Thoracic aorta (tissue), 2 donors: ENCODE measurements at places on chromosomes 4 and X.

- no peak for DNase-seq
- H3K4me1 ChIP-seq: no peaks in the 10 kb centered on the region
- H3K36me3 ChIP-seq: no peaks in the 10 kb centered on the region
- H3K27ac ChIP-seq: no peak overlapping the region
- H3K4me3 ChIP-seq: no peak overlapping the region
These were observed 71.1 kb downstream of the MID1 start for GRCh38 chrX:10549280-10549679.

GRCh38 chr4:176837169-176837895 lies 44.6 kb upstream of the VEGFC start:
- no peak overlapping the region for H3K4me3 ChIP-seq
- no peaks in the 10 kb centered on the region for H3K27me3 ChIP-seq
- H3K27ac ChIP-seq: no peak overlapping the region

DNA sequence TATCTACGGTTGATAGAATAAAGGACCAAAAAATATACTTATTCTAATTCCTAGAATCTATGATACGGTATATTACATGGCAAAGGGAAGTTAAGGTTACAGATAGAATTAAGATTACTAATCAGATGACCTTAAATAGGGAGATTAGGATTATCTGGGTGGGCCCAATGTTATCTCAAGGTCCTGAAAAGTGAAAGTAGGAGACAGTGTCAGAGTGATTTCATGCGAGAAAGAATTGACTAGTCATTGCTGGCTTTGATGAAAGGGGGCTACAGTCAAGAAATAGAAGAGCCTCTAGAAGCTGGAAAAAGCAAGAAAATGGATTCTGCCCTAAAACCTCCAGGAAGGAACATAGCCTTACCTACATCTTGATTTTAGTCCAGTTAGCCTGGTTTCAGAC lies 176.9 kb upstream of the PPP1R2C start:
- no peak overlapping the region for H3K27ac ChIP-seq
- H3K27me3 ChIP-seq: no peaks in the 10 kb centered on the region
- no peak overlapping the region for H3K4me3 ChIP-seq
- no peaks in the 10 kb centered on the region for H3K4me1 ChIP-seq

DNA sequence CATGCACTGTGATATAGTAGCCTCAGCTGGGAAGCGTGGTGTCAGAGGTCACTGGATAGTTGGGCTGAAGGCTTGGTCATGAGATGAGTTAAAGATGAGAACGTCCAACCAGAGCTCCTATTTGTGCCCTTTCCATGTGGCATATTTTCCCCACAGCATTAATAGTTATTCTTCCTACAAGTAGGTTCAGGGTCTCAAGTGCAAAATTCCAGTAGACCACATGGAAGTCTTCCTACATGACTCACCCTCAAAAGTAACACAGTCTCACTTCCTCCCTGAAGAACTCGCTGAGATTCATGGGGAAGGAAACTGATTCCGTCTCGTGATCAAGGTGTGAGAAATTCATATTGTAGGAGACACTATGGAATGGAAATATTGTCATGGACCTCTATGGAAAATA lies 1212.5 kb upstream of the PRKX start:
- no peaks in the 10 kb centered on the region for H3K27me3 ChIP-seq
- DNase-seq: no peak
- no peaks in the 10 kb centered on the region for H3K36me3 ChIP-seq

DNA sequence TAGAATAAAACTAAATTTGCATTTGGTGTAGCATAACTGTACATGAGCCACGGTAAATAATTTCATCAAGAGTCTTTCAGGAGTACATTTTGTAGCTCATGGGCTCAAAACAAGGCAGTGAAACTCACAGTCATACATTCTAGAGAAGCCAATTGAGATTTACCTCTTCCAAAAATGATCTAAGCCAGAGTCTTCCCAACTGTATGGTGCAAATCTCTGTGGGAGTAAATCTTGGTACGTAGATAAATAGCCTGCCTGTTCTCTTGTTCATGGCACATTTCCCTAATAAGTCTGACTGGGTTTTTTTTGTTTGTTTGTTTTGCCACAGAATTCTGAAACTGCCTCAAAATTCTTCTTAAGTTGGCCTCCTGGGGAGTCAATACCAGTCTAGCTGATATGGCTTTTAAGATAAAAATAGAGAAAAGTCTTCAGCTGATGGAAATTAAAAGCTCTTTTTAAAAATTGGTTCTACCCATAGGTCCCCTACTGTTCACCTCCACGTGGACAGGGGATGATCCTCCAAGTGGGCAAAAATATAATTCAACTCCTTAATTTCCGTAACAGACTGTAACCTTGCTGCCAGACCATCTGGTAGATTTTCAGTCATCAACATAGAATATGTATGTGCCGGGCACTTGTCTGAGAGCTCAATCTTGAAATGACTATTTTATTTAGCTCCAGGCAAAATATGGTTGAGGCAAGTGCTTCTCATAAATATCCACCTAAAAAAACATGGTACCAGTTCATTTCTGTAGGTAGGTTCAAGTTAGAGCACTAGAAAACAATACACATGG lies 365.4 kb downstream of the PDHA2 start:
- H3K27ac ChIP-seq: no peak overlapping the region
- no peak overlapping the region for H3K4me3 ChIP-seq
- H3K27me3 ChIP-seq: no peaks in the 10 kb centered on the region
- no peaks in the 10 kb centered on the region for H3K36me3 ChIP-seq
- DNase-seq: no peak
- H3K4me1 ChIP-seq: no peaks in the 10 kb centered on the region

DNA sequence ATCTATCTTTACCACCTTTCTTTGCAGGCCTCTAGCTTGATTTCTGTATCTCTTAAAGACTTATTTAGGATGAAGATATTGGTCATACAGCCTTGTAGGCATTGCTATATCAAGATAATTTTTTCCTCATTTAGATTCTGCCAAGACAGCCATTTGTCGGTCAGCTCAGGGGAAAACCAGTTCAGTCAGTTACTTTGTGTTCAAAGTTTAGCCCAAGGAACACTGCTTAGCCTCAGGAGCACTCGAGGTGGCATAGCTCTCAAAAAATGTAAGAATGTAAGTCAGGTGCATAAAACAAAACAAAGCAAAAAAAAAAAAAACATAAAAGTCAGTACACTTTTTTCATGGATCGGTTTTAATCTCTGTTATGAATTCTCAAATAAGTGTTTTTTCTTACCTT lies 43.4 kb downstream of the NRK start:
- no peak overlapping the region for H3K27ac ChIP-seq
- no peak for DNase-seq
- H3K27me3 ChIP-seq: no peaks in the 10 kb centered on the region
- no peaks in the 10 kb centered on the region for H3K4me1 ChIP-seq
- no peaks in the 10 kb centered on the region for H3K36me3 ChIP-seq

DNA sequence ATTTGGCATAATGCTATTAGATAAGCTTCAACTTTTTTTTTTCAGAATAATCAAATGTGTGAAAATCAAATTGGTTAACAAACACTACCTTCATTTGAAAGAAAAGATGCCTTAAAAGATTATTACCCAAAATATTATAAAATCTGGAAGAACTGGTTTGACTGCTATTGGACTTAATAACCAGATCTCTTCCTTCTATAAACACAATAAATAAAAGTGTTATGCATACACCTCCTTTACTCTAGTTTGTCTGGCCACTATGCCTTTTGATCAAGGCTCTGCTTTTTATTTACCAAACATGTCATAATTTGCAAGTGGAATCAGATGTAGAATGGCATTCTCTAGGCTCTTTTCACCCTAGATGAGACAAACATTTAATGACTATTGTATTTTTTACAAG lies 897.3 kb upstream of the EPHA5 start:
- peaks cover 18% of the 10 kb centered on the region for H3K4me1 ChIP-seq
- no peak overlapping the region for H3K4me3 ChIP-seq
- H3K27me3 ChIP-seq: no peaks in the 10 kb centered on the region

DNA sequence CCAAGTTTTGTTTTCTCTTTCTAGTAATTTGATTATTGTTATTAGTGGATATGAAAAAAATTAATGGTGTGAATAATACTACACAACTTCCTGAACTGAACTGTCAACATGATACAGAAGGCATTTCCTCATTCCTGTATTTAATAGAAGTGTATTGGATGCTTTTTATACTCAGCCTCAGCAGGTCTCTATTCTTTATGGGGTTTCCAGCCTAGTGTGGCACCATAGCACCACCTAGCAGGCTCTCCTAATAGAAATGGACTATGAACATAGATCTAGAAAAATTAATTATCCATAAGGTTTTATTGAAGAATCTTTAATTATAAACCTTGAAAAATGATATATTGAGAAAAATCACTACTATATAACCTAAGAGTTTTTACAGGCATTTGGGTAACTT lies 52.4 kb downstream of the GLRB start:
- no peak overlapping the region for H3K4me3 ChIP-seq
- H3K27ac ChIP-seq: no peak overlapping the region
- H3K36me3 ChIP-seq: no peaks in the 10 kb centered on the region
- no peaks in the 10 kb centered on the region for H3K27me3 ChIP-seq
- H3K4me1 ChIP-seq: no peaks in the 10 kb centered on the region

DNA sequence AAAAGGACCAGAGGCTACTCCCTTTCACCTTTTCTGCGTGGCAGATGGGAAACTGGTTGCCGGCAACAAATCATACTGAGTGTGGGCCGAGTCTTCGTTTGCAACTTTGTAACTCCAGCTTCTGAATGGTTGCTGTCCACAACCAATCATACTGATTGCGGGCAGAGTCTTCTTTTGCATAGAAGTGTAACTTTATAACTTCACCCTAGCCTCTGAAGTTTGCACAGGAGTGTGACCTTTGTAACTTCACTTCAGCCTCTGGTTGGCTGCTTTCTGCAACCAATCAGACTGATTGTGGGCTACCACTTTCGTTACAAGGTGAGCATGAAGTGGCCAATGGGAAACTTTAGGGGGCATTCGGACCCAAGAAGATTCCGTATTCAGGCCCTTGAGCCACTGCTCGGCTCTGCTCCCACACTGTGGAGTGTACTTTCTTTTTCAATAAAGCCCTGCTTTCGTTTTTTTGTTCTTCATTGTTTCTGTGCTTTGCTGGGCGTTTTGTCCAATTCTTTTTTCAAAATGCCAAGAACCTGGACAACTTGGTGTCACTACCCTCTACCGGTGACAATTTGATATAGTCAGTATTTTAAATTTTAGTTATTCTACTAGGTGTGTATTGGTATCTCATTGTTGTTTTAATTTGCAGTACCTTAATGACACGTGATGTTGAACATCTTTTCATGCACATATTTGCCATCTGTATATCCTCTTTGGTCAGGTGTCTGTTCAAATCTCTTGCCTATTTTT lies 9.0 kb upstream of the PAGE5 start:
- no peaks in the 10 kb centered on the region for H3K36me3 ChIP-seq
- H3K4me3 ChIP-seq: no peak overlapping the region
- H3K4me1 ChIP-seq: no peaks in the 10 kb centered on the region
- H3K27me3 ChIP-seq: no peaks in the 10 kb centered on the region

- no peaks in the 10 kb centered on the region for H3K36me3 ChIP-seq
- H3K27ac ChIP-seq: no peak overlapping the region
- H3K27me3 ChIP-seq: no peaks in the 10 kb centered on the region
- H3K4me3 ChIP-seq: peak overlapping the region; percentile 68
- DNase-seq: no peak
These were observed 978 bp downstream of the HS6ST2 start for GRCh38 chrX:132957211-132958090.

DNA sequence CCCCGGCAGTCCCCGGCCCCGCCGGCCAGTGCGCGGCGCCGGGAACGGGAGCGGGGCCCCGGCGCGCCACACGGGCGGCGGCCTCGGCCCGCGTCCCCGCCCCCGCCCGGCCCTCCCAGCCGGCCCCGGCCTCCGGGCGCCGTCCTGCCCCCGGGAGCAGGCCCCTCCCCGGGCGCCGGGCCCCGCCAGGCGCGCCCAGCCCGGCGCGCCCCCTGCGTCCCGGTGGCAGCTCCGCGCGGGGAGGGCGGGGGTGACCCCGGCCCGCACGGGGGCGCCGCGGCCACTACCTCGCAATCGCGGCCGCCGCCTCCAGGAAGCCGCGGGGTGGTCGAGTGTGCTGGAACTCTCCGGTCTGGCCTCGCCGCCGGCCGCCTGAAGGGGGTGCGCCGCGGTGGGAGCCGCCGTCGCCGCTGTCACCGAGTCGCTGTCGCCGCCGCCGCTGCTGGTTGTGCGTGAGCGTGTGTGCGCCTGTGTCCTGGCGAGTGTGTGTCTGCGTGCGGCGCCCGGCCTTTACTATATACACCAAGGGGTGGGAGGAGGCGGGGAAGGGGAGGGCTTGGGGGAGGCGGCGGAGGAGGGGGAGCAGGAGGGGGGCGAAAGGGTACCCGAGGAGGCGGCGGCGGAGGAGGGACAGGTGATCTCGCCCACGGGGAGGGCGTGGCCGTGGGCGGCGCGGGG lies at the start of gene RAI2:
TSS of gene RAI2 (minus strand) at position 488 of the 678 bp plus-strand sequence. CDS start 59,288 bp downstream, outside the sequence.
- H3K36me3 ChIP-seq: no peaks in the 10 kb centered on the region
- H3K27ac ChIP-seq: no peak within 1 kb of the TSS

DNA sequence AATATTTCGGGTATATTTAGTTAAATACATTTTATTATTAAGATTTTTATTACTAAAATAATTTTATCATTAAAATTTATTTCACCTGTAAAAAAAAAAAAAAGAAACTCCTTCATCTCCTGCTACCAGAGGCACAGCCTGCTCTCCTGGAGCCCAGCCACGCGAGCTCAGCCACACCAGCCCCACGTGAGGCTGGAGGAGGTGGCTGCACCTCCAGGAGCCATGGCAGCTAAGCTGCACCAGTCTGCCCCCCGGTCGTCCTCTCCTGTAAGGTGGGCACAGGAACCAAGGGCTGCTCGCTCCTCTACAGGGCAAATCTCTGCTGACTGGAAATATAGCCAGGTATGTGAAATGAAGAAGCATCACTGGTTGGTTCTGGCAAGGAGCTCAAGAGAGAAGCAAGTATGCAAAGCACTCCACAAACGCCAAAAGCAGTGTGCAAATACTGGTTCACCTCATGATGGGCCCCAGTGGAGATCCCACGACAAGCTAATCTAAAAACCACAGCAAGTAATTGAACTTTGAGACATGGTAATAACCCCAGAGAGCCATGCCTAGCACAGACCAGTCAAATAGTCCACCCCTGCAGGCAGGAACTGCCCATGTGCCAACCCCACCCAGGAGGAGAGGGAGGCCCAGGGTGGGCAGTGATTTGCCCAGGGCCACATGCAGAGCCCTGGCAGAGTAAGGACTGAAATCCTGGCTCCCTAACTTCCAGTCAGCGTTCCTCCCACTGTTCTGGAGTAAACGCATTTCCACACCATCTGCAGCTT lies 90.1 kb downstream of the WFS1 start:
- no peaks in the 10 kb centered on the region for H3K4me1 ChIP-seq
- no peak overlapping the region for H3K27ac ChIP-seq
- DNase-seq: no peak
- no peak overlapping the region for H3K4me3 ChIP-seq

- no peaks in the 10 kb centered on the region for H3K36me3 ChIP-seq
- no peaks in the 10 kb centered on the region for H3K27me3 ChIP-seq
- H3K4me1 ChIP-seq: no peaks in the 10 kb centered on the region
- H3K4me3 ChIP-seq: no peak overlapping the region
- DNase-seq: no peak
These were observed 3.3 kb downstream of the STK32B start for GRCh38 chr4:5054532-5054931.

DNA sequence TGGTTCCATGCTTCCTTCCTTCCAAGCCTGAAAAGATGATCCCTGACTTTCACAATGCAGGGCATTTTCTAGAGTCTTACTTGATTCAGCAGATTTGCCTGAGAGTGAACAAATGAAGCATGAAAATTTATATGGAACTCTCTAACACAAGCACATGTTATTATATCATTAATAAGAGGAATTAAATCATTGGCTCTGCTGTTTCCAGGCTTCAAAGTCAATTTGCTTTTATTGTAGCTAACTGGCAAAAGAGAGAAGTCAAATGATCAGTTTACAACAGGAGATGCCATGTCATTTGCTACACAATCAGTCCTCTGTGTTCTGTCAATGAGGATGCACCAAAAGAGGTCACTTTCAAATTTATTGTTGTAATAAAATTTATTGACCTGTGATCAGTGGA lies 101.5 kb upstream of the UGT8 start:
- H3K4me3 ChIP-seq: no peak overlapping the region
- DNase-seq: no peak
- no peaks in the 10 kb centered on the region for H3K4me1 ChIP-seq
- no peaks in the 10 kb centered on the region for H3K27me3 ChIP-seq
